ENCODE measurements at places on chromosomes 3 and 15.

DNA sequence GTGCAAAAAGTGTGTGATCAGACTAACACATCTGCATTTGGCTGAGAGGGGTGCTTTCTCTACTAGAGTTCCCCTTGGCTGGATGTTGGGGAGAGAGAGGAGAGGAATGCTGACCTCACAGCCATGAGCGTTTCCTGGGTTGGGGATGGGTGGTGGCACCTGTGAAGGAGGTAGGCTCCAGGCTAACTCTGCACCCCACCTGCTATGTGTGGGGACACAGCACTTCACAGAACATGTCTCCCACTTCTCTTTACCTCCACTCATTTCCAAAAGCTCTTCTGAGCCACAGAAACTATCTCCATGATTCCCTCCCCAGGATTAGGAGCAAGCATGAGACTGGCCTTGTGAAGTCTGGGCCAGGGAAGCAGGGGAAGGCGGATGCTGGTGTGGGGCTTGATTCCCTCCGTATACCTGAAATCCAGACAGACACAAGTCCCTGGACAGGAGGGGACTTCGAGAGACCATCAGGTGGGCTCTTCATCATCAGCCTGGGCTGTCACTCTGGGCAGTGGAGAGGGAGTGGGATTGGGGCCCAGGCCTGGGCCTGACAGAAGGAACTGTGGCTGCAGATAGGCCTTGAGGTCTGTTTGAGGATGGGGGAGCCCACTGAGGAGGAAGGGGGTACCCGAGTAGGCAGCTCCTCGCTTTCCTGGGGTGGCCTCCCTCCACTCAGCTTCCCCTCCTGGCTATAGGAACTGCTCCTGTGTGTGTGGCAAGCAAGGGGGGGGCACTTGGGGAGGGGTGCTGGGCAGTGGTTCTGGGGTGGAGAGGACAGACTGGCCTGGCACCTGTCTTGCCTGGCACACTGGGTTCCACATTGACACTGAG, 40.7 kb downstream of the FEM1B start:
- DNase-seq: no peak

DNA sequence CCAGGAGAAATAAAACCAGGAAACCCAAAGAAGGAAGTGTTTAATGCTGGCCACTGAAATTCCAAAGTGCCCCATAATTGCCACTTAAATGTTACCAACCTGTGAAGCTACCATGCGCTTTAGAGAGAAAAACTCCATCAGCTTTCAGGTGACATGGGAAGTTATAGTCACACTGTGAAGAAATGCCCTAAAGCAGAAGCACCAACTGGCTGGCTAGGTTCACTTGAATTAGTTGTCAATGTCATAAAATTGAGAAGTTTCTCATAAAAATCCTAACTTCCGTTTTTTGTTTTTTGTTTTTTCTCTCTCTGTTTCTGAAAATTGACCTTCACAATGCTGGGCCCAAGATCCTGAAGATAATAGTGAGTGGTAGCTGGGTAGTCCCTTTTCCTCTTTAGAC, 167.9 kb upstream of the CTNNB1 start:
- DNase-seq: no peak

- peak; percentile 49 for DNase-seq
Observed at GRCh38 chr15:26974120-26974780, 3.3 kb downstream of the GABRG3 start.

- no peak for DNase-seq
Observed at GRCh38 chr15:58357529-58358476, 74.0 kb upstream of the LIPC start.

DNA sequence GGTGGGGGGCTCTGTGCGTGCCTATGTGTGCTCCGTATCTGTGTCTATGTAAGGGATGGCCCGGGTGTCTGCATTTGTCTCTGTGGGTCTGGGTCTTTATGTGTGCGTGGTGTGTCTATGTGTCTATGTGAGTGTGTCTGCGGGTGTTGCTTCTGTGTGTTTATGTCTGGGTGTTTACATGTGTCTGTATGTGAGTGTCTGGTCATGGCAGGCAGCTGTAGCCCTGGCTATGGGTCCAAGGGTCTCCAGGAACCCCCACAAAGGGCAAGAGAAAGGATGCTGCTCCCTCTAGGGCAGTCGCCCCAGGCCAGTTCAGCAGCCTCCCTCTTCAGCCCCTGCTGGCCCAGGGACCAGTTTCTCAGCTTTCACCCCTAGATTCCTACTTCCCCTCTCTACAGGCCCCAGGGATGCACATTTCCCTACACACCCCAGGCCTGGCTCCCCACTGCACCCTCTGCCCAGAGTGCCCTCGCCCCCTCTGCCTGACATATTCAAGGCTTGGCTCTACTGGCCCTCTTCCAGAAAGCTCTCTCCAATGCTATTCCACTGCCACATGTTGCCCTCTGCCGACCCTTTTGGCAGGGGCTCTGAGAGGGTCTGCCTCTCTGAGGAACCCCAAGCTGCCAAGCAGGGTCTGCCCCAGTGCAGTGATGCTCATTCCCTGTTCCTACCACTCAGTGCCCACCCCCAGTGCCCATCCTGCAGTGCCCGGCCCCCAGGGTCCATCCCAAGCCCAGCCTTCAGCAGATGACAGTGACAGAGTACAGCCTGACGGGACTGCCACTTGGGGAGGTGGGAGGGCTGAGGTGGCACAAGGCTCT, 1.0 kb upstream of the MYL3 start:
- no peak for DNase-seq

GRCh38 chr15:80204231-80204630, 47.8 kb downstream of the CTXND1 start:
- no peak for DNase-seq

GRCh38 chr3:8768364-8769087, 887 bp downstream of the OXTR start:
- peak; percentile 23 for DNase-seq

GRCh38 chr3:50587373-50587772, 18.1 kb downstream of the HEMK1 start:
- DNase-seq: no peak

DNA sequence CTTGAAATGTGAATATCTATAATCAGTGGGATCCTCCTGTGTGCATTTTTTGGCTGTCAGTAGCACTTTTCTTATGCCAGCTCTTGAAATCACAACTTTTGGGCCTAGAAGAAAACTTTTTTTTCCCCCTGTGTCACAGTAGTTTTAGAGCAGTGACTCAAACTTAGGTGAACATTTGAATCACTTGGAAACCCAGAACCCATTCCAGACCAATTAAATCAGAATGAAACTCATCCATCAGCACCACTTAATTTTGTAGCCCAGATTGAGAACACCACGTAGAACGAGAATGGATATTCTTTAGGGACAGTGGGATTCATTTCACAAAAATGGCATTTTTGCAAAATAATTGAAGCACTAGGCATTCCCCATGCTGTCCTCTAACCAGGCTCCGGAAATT, 224.8 kb upstream of the NANOGP8 start:
- DNase-seq: no peak

DNA sequence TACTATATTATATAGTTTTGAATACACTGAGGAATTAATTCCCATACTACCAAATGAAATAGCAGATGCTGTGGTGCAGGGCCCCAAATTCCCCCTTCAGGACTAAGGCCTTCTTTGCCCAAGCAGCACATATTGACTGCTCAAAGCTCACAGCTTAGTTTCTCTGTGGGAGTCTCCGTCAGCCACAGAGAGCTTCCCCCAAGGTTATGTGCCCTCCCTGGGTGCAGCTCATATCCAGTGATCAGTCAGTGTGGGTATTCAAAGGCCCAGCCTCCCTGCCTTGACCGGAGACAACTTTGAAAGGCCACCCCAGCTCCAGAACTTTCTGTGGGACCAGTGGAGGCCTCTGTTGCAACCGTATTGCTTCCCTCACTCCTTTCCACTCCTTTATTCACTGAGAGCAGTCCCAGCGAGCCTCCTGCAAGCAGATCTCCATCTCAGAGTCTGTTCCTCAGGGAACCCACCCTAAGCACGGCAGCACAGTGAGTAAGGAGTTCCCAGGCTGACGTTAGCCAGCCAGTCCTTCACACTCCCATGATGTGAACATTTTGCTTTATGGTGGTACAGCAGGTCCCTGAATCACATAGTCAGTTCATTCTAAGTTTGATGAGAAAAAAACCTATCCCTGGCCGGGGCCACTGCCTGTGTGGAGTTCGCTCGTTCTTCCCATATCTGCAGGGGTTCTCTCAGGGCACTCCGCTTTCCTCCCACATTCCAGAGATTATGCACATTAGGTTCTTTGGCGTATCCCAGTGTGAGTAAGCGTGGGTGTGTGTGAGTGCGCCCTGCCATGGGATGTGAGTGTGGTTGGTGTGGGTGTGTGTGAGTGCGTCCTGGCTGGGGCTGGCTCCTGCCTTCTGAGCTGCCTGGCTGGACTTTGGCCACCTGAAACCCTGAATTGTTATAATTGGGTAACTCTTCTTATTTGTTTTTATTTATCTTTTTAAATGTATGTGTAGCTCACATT, 64.4 kb upstream of the PPARG start:
- DNase-seq: no peak

- no peak for DNase-seq
Observed at GRCh38 chr15:70525551-70525950, 237.8 kb downstream of the UACA start.

DNA sequence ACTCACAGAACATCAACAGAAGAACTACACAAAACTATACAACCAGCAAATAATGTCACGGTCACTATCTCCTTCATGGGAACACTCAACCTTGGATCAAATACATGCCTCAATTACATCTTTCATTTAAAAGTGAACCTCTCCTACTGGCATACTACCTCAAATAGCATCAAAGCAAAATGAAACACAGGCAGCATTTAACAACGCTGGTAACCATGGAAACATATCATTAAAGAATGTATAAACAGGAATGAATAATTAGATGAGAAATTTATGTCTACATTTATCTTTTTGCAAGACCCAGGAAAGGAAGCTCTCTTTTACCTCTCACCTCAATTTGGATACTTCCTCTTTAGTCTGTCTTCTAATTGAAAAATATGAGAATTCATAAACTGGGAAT, 172.4 kb downstream of the SPATA16 start:
- no peak for DNase-seq

DNA sequence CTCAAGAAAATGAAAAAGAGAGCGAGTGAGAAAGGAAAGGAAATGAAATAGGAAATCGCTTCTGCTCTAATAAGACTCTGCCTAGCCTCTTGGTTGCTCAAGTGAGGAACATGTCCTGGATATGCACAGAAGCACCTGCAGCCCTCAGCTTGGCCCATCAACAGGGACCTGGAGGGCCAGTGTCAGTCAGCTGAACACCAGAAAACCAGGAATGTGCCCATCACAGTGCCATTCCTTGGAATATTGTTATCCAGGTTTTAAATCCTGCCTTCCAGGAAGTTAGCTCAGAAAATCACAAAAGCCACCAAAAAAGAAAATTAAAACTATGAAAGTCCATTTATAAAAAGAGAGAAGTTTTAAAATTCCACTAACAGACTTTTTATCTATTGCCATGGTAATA, 173.4 kb upstream of the TPM1 start:
- DNase-seq: no peak

GRCh38 chr3:64103131-64103530, 79.8 kb upstream of the PSMD6 start:
- DNase-seq: no peak

GRCh38 chr3:173140986-173141385, at the start of gene SPATA16:
TSS of gene SPATA16 (minus strand) at chr3:173141235. CDS start at chr3:173117731, 23,504 bp downstream.
- no peak for DNase-seq

DNA sequence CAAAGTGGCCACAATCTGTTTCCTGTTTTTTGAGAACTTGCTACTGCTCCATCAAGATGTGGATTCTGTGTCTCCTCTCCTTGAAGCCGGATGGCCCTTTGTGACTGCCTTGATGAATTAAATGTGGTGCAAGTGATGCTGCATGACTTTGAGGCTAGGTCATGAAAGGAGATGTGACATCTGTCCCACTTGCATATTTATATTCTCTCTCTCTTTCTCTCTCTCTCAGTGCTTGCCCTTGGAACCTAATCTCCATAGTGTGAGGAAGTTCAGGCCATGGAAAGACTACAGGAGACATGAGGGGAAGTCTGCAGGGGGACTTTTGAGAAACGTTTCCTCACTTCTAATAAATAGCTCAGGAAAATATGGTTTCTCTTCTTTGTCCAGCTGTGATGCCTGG, 50.0 kb upstream of the ADPGK start:
- DNase-seq: no peak

GRCh38 chr3:54008744-54009143, 113.6 kb upstream of the CACNA2D3 start:
- DNase-seq: no peak

DNA sequence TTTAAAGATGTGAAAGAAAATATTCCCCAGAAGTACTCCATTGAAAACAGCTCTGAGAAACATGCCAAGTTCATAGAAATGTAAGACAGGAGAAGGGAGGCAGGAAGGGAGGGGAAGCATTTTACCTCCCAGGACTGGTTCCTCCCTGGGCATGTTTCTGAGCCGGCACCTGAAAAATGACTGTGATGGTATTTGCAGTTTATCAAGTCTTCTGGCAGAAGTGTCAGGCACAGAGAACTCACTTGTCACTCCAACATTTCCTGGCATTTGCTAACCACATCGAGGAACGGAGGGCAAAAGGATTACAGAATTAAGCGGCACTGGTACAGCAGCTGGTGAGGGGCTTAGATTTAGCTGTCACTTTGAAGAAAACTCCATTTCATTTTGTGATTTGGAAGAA, 1054.0 kb downstream of the TUSC7 start:
- no peak for DNase-seq

- no peak for DNase-seq
Observed at GRCh38 chr3:31185062-31185357, 290.5 kb upstream of the GADL1 start.

- no peak for DNase-seq
Observed at GRCh38 chr3:39146611-39147591, 6.5 kb downstream of the CSRNP1 start.

DNA sequence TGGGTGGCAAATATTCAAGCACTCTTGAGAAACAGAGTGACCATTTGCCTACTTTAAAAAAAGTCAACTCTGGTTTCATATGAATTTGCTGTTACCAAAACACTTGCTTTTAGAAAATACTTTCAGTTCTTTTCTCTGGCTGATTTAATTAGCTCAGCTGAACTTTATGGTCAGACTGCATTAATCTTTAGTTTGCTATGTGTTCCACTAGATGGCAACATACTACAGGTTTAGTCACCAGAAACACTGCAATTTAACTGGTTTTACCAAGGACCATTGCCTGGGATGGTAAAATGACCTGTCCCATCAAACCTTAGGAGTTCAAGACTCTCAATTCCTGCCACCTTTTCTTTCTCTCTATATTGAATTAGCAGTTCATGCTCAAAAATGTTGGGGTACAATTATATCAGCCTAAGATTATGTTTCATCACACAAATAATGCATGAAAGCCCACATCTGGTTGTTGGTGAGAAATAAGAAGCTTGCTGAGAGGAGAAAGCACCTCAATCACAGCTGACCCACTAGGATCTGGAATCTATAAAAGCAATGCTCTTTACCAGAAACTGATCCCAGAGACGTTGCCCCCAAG, 14.2 kb downstream of the EIF4E3 start:
- peak; percentile 48 for DNase-seq

All from NCI-H345 (cell line).